G401 (cell line): ENCODE measurements at places on chromosomes 5 and 9. TPM values are rescaled to one million over a fixed set of nuclear protein-coding genes. Genes with fewer than 3 reads are reported as not detected.

Gene AFAP1L1
- 0.12 and 0.14 TPM in 2 replicates for total RNA-seq

Gene NRARP
- total RNA-seq: 6.3 and 6.7 TPM in 2 replicates

Gene FEM1C
- total RNA-seq: 4.8 and 7.8 TPM in 2 replicates

Gene FGF18
- 1.5 and 2.4 TPM in 2 replicates for total RNA-seq

Gene TMOD1
- not detected in 2 replicates for total RNA-seq

Gene SOHLH1
- total RNA-seq: not detected in 2 replicates

Gene CER1
- not detected in 2 replicates for total RNA-seq

Gene PCDHAC1
- 6.5 and 9.5 TPM in 2 replicates for total RNA-seq

Gene WDR31
- 1.9 and 3.3 TPM in 2 replicates for total RNA-seq

Gene C5
- 15.6 and 20.7 TPM in 2 replicates for total RNA-seq

Gene TXNDC8
- total RNA-seq: not detected in 2 replicates

Gene PCDHB5
- not detected in 2 replicates for total RNA-seq

Gene ORM2
- total RNA-seq: not detected in 2 replicates

Gene CCDC192
- not detected in 2 replicates for total RNA-seq

Gene LARP1
- total RNA-seq: 25.3 and 28.8 TPM in 2 replicates

Gene IL7R
- total RNA-seq: not detected in 2 replicates

Gene CDKN2B
- total RNA-seq: 0.61 and 2.6 TPM in 2 replicates

Gene ADGRV1
- total RNA-seq: not detected in 2 replicates

Gene GTF3C5
- 96.1 and 101 TPM in 2 replicates for total RNA-seq

Gene ZNF483
- 6.5 and 7.5 TPM in 2 replicates for total RNA-seq

Gene KCNT1
- total RNA-seq: not detected in 2 replicates

Gene ADGRD2
- total RNA-seq: not detected in 2 replicates

Gene OGN
- not detected in 2 replicates for total RNA-seq
